K562 (cell line): ENCODE measurements at places on chromosomes 7 and 10.

DNA sequence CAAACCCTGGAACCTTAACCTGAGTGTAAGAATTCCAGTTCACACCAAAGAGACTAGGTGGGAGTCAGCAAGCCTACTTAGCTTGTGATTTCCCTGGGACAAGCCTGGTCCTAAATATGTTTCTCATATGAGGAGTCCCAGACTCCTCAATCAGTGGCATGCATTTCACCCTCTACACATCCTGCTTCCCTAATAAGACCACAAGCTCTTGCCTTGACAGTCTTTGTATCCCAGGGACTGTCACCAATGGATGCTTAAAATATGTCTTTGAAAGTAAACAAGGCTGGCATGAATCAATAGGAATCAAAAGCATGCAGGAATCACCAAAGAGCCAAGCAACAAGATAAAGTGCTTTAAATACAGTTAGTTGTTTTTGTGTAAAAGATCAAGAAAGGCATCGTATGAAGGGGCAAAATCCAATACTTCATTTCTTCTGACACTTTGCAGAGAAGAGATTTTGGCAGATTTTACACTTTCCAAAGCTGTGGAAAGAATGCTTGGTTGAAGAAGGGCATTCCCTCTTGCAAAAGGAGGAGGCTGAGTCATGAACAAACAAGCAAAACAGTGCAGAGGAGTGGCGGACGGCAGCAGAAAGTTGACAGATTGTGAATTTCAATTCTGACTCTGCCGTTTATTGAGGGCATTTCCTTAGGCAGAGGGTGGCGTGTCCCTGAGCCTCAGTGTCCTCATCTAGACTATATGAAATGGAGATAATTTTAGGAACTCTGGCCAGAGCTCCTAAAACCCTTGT, 8.5 kb upstream of the NFE2L3 start:
- DNase-seq, result no peak

DNA sequence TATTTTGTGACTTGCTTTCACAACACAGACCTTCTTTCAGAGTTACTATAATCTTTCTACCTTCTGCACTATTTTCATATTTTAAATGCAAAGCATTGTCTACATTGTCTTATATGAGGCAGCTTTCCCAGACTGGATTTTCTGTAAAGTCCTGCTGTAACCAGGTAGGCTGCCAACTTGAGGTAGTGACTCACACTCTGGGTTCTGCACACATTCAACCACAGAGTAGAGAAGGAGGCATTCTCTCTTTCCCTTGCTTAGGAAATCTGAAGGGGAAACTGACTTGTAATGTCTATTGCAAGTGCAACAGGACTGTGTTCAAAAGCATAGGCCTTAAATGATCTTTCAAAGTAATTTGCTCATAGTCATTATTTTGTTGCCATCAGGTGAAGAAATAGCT, 461.4 kb downstream of the GRM8 start:
- DNase-seq, result no peak

DNA sequence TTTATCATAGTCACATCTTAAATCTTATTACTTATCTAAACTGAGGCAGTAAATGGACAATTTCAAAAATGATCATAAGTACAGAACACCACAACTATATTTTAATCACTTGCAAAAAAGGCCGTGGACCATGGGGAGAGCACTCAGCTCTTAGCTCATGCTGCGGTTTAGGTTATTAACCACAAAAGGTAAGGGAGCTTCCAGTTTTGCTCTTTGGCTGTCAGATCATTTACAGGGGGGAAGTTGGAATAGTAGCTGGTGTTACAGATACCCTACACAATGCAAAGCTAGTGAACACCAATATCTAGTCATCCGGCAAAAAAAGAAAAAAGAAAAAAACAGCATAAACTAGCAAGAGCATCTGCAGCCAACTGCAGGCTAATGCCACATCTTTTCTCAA, 147.0 kb downstream of the BBS9 start:
- DNase-seq, result no peak

GRCh38 chr7:16515785-16516685, 10.6 kb upstream of the LRRC72 start:
- DNase-seq, result no peak

GRCh38 chr7:142629588-142630260, 119.5 kb upstream of the PRSS1 start:
- DNase-seq, result no peak

GRCh38 chr7:158361326-158361946, 226.2 kb downstream of the PTPRN2 start:
- DNase-seq, result no peak

DNA sequence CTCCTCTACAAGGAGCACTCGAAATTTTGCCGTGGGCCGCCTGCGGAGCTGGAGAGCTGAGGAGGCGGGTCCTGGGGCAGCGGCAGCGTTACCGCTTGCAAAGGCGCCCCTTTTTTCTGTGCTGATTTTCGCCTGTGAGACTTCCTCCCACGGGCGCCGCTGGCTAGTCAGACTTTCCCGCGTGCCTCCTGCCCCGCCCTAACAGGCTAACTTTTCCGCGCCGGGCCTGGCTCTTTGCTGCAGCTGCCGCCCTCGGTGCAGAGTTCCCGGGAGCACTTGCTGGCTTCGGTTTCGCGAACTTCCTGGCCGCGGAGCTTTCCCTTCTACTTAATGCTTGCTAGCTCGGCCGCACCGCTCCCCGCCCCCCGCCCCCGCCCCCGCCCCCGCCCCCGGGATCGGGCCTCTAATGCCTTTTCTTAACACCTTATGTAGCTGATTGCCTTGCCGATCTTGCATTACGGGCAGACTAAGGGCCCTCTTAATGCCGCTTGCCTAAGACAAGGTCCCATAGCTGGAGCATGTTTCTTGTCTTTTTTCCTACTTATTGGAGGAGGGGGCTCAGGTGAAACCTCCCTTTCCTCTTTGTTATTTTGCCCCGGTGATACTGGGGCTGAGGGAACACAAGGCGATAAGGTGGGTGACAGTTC, 37.9 kb upstream of the RASGEF1A start:
- peak; percentile 58 for DNase-seq

DNA sequence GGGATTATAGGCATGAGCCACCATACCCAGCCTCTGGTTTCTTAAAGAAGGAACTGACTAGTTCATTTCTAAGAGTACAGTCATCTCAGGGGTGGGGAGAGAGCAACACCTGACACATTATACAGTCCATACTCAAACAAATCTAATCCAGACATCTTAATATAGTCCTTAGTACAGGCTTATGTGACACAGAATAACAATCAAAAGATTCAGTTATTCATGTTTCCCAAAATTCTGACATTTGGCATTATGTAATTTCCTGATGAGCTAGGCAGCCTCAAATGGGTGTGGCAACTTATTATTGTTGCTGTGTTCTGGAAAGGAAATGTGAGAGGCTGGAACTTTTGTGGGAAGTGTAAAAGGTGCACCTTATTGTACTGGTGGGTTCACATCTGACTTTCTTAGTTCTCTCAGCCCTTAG, 116.3 kb downstream of the WDFY4 start:
- no peak for DNase-seq

DNA sequence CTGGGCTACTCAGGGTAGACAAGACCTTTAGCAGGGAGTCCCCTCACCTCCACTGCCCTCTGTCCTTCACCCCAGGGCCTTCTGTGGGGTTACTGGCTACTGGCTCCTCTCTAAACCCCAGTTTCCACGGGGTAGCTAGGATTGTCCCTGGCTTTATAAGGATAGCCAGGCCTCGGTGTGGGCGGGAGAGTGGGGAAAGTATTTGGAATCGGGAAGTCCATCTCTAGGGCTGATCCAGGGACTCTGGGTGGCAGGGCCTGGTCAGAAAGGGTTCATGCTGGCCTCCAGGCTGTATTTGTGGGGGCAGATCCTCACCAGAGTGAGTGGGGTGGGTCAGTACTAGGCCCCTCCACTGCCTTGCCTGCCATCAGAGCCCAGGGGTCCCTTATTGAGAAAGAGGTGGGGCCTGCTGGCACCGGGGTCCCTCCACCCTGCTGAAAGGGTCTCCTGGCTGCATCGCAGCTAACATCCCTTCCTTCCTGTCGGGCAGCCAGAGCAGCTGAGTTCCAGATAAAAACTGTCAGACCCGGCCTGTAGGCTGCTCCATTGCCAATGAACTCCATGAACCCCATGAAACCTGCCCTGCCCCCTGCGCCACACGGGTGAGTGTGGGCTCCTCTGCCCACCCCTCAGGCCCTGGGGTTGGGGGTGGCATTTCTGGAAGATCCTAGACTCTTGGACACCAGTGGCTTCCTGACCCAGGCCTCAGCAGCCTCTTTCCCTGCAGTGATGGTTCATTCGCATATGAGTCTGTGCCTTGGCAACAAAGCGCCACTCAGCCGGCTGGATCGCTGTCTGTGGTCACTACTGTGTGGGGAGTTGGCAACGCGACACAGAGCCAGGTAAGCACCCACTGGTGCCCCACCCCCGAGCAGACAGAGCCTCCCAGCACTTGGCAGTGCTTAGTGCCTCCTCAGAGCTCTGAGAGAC, 7.3 kb downstream of the ZMIZ2 start:
- DNase-seq, result no peak

DNA sequence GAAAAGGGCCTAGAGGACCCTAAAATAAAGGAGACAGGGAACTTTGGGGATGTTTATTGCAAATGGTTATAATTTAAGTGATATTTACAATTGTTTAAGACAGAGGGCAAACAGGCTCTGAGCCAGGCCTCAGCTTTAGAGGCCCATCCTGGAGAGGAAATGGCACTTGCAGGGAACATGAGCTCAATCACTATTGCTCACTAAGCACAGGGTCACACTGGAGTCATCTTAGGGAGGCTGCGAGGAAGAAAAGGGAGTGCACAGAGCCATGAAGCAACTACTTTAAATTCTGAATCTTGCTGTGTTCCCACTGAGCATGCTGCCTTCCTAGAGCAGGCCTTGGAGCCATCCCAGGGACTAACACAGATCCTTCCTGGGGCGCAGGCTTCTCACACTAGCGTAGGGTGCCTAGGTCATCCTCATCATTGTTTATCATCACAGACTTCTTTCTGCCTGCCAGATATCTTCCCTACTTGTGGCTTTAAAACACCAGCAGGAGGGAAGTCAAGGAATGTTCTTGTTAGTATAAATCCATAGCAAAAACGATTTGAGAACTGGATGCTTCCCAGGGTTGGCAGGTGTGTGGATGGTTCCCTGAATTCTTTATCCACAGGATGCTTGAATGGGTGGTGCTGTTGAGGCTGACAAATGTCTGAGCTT, 12.7 kb upstream of the DNAJB12 start:
- no peak for DNase-seq

DNA sequence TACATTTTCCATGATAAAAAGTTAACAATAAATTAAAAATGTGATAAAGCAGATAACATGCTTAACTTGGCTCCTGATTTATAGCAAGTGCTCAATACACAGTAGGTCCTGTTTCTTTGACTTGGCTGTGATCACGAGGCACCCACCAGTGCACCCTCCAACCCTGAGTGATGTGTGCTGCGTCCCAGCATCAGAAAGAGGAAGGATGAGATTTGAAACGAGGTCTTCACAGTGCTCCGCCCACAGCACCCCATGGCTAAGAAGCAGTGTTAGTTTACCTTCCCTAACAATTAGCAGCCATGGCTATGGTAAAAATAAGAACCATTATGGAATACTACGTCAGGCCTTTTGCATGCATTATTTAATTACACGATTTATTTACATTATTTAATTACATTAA, 292.0 kb upstream of the ZMIZ1 start:
- no peak for DNase-seq

DNA sequence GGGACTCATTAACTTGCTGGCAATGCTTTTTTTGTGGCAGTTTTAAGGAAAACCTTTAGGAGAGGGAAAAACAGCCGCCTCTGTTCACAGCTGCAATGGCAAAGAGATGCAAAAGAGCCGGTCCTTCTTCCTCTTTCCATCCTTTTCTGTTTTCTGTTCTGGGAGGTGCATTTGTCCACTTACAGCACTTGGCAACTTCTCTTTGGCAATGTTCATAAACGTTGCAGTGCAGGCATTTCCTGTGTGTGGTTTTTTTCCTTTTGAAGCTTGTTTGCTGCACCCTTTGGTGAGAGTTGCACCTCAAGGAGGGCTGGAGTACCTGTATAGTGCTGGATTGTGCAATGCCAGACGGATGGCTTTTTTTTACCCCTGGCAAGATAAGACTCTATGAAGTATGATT, 53.9 kb upstream of the HABP2 start:
- DNase-seq, result no peak

DNA sequence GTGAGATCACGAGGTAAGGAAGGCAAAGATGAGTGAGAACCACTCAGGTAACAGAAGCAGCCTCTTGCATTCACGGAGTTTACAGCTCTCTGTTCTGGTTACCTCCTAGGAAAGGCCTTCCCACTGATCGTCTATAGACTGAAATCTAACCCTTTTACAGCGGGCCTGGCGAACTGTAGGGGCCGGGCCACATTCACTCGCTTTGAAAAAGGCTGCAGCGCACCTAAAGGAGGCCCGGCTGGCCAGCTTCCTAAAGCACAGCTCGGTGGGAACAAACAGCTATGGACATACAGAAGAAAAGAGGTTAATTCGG, 565 bp downstream of the ATP5MK start:
- DNase-seq, result no peak

GRCh38 chr10:12771981-12772760, 229.3 kb downstream of the CCDC3 start:
- DNase-seq, result no peak

DNA sequence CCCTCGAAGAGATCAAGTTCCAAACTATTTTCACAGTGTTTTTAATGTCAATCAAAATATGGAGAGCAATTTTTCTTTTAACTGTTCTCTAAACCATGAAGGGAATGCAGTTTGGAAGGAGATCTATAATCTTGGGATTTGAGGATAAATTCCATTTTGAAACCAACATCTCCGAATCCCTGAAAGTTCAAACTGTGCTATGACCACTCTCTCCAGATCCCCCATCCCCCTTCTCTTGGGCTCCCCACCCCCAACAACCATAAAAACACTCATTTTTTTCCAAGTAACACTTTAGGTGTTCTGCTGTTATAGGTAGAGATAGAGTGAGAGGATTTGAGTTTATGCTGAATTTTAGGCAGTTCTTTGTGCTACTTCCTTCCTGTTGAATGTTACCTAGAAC, 1.7 kb downstream of the CALD1 start:
- no peak for DNase-seq

- no peak for DNase-seq
Observed at GRCh38 chr10:113360870-113361269, 192.0 kb upstream of the HABP2 start.

DNA sequence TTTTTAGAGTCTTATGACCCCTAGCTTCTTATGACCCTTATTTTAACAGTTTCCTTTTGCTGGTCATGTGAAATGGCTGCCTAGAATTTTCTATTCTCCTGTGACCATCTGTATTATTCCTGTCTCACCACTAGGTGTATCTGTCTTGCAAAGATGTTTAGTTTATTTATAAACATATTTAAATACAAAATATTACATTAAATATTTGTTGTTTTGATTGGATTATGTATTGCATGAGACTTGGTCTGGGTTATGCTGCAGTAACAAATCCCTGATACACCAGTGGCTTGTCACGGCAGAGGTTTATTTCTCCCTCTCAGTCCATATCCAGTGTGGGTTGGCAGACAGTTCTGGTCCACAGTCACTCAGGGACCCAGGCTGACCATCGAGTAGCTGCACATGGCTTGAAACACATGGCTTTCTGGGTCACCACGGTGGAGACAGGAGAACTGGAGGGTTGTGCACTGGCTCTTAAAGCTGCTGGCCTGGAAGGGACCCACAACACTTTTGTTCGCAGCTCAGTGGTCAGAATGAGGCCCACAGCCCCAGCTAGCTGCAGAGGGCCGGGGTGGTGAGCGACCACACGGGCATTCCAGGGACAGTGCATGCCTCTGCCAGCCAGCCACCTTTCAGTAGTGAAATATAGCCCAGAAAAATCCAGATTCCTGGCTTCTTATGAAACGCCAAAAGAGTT, 7.4 kb downstream of the RASSF4 start:
- no peak for DNase-seq
